ENCODE measurements at places on chromosomes 4 and X.
A peak's percentile ranks its signal among the peaks of the same experiment; 100 is the strongest.

DNA sequence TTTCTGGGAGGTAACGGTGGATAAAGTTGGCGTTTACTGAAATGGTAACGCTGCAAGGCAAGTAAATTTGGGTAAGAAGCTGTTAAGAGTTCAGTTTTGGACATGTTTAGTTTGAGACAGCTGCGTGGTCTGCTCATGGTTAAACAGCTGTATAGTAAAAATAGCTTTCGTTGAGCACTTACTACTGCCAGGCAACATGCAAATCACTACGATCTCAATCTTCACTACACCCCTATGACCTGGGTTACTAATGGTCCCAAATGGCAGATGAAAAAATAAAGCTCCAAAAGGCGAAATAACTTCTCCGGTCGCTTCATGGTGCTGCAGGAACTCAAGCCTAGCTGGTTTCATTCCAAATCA is 22.2 kb downstream of the FABP2 start:
- no peak for DNase-seq

- no peak for DNase-seq
These were observed 79.7 kb upstream of the ELOVL6 start for GRCh38 chr4:110278127-110278526.

- DNase-seq, result no peak
These were observed 62.0 kb downstream of the BCOR start for GRCh38 chrX:40035726-40036125.

GRCh38 chr4:88146891-88147290 is 11.5 kb downstream of the ABCG2 start:
- DNase-seq, result no peak

GRCh38 chr4:40238700-40239548 is 42.1 kb downstream of the RHOH start:
- DNase-seq, result no peak

DNA sequence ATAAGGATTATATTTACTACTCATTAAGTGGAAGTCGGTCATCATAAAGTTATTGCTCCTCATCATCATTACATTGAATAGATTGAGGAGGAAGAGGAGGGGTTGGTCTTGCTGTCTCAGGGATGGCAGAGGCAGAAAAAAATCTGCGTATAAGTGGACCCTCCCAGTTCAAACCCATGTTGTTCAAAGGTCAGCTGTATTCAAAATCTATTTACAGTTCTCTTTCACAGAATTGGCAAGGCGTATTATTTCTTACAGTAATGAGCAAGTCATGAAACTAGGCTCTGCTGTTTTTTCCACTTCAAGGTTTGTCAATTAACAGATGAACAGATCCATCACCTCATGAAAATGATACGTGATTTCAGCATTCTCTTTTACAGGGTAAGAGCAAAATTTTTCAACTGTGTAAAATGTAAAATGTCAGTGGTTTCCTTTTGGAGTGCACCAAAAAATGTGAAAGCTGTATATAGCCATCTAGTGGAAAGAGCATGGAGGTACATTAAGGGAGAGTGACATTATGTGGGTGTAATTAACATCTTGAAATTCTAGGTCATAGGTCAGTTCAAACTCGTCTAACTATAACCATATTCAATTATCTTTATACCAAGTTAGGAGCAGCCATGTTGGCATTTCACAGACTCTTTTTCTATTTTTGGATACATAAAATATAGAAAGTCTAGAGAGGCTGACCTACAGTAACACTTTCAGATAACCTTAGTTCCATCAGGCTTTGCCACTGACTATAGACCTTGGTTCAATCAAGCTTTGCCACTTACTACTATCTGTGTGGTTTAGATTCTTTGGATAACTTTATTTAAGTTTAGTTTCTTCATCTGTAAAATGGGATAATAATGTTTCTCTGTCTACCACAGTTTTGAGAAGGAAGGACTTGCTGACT is 30.1 kb downstream of the NEIL3 start:
- DNase-seq, result peak; percentile 57

DNA sequence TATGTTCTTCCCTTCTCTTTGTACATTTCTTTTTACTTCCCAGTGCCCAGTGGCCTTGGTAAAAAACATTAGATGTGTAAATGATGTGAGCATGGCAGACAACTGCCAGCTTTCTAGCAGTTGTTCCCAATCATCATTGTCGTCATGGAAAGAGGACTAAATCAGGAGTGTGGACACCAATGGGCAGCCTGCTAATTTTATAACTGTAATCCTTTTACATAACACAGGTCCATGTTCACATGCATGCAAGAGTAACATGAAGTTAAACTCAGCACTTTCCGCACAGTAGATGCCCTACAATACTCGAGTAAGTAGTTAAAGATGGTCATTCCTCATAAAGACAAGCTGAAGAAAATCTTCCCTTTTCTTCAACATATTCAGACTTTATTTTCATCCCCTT is 23.4 kb upstream of the G3BP2 start:
- DNase-seq, result no peak

GRCh38 chrX:54397113-54397512 is 39.3 kb upstream of the WNK3 start:
- DNase-seq, result no peak

GRCh38 chr4:188960411-188961093 is 821.3 kb downstream of the TRIML1 start:
- no peak for DNase-seq

GRCh38 chrX:23513121-23513520 is 154.2 kb upstream of the PRDX4 start:
- no peak for DNase-seq

DNA sequence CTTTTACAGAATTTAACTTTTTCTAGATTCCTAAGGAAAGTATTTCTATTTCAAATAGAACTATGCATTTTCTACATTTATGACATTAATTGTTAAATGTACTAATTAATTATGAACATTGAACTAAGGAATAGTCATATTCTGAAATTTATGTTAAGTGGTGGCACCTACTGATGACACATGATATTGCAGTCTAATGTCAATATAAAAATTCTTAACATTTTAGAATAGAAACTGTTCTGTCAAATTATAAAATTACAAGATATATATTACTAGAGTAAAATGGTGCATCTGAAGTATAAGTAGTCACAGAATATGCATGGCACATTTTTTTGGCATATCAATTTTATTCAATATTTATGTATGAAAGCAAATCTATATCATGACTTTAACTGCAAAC is 40.2 kb upstream of the NDNF start:
- DNase-seq, result no peak

GRCh38 chr4:13922459-13922858 is 294.9 kb upstream of the BOD1L1 start:
- no peak for DNase-seq

DNA sequence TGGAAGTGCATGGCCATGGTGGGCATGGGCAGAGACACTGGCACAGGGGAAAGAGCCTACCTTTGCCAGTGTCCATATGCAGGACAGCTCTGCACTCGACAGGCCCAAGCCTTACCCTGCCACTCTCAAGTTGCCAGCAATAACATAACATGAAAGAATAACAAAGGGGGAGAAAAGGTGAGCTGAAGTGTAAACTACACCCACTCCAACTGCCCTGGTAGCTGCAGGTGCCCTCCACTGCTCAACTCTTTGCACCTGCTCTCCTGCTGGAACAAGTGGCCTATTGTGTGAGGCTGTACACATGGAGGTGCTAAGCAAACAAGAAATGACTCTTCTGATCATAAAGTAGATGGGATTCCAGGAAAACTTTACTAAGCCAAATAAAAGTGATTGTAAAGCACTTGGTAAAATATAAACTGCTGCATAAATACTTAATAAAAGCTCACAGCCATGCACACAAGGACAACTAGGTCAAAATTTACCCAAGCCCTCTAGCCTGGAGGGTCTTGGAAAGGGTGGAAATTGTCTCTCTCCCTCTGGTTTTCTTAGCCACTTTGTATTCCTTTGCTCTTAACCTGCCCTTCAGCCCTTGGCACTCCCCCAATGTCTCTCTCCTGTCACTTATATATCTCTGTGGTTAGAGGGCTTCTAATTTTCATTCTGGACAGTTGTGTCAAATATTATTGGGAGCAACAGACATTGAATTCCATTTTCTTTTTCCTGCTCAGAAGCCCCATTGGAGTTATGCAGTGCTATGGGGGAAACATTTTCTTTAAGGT is 261.2 kb upstream of the GPC4 start:
- no peak for DNase-seq

- DNase-seq, result no peak
These were observed 150.9 kb downstream of the SPRY1 start for GRCh38 chr4:123547216-123548165.

DNA sequence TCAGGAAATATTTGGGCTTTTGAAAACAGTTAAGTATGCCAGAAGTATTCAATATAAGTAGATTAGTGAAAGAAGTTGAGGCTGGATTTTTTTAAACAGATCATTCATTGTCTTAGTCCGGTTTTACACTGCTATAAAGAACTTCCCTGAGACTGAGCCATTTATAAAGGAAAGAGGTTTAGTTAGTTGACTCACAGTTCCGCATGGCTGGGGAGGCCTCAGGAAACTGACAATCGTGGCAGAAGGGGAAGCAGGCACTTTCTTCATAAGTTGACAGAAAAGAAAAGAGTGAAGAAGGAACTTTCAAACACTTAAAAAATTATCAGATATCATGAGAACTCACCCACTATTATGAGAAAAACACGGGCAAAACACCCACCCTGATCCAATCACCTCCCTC is 31.1 kb upstream of the CYLC1 start:
- DNase-seq, result no peak

DNA sequence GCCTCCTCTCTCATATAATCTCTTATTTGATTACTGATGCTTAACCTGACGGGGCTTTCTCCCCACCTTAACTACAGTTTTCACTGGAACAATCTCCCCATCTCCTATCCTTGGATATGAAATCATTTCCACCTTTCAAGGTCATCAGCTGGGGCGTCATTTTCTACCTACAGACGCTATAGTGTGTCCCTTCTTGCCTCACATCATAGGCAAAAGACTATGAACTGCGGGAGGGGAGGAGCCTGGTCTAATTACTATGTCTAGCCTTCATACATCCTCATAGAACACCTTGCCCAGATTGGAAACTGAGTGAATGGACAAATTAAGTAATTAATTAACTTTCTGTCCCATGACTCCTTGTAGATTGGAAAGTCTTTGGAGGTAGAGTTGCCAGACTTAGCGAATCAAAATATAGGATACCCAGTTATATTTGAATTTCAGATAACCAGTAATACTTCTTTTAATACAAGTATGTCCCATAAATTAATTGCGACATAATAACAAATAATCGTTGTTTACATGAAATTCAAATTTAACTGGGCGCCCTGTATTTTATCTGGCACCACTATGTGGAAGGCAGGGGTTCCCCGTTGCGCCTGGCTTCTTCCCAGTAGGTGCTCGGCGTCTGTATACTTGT is 752 bp upstream of the ATP6AP2 start:
- peak; percentile 2 for DNase-seq

DNA sequence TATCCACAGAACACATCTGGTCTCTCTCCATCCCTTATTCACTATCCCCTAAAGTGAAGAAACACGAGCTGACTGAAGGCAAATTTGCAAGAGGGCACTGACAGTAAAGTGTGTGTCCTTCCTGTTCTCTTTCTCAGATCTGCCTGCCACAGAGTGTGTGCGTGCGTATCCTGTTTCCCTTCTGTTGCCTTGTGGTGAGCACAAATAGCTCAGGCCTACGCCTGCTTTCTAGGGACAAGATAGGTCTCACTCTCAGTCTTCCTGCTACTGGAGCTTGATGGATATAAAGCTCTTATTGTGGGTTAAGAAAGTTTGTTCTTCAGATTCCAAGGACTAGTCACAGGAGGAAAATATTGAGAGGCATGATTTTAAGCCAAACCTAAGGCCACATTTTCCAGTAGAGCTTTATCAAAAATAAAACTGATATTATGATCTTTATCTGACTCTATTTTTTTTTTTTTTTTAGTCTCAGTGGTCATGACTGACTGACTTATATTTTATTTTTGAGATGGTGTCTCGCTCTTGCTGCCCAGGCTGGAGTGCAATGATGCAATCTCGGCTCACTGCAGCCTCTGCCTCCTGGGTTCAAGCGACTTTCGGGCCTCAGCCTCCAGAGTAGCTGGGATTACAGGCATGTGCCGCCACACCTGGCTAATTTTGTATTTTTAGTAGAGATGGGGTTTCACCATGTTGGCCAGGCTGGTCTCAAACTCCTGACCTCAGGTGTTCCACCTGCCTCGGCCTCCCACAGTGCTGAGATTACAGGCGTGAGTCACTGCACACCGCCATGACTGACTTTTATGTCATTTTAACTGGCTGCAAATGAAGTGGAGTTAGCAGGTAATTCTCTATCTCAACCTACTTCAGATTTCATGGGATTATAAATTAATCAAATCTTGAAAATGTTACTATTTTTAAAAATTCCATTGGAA is 140.3 kb upstream of the SH3RF1 start:
- DNase-seq, result no peak

GRCh38 chr4:22877486-22878052 is 184.8 kb downstream of the GBA3 start:
- no peak for DNase-seq

GRCh38 chr4:109610489-109610888 is 50.4 kb downstream of the MCUB start:
- no peak for DNase-seq

DNA sequence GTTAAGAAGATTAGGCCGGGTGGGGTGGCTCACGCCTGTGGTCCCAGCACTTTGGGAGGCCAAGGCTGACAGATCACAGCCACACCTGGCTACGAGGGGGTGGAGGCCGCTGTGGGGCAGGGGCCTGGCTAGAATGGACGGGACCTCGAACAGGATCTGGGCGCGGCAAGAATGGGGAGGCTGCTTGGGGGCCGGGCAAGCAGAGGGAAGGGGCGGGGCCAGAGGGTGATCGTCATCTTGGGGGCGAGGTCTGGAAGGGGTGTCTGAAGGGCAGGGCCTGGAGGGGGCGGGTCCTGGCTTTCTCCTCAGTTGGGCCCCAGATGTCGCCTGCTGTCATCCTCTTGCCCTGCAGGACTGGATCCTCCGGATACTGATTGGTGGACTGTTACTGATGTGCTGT is 57.3 kb upstream of the ENPEP start:
- no peak for DNase-seq

DNA sequence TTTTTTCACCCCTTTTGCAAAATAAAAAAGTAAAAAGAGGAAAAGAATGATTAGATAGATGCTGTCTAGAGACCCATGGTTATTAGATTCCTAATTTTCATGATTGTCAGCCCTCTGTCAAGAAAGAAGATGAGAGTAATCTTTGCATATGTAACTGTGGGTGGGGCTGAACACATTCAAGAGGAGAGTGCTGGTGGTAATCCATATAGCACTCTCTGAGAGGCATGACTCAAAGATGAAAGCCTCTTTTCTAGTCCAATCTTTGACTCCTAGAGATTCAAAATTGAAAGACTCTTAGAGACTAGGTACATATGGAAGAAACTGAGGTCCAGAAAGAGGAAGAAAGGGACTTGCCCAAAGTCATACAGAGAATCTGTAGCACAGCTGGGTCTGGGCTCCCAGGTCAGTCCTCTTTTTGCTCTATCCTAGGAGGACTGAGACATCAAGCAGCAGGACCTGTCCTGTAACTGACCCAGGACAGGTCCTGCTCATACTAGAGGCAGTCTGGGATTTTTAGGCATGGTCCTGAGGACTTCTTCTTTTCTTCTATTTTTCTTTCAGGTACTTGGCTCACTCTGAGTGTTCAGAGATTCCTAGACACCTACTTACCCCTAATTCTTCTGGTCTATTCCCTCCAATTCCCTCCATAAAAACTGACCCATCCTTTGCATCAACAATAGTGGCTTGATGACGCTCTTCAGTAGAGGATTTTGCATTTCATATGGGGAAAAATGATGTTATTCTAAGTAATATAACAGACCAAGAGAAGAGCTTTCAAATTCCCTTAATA is 23.8 kb downstream of the VSIG4 start:
- DNase-seq, result no peak
